ENCODE measurements at places on chromosomes 7 and 10.

DNA sequence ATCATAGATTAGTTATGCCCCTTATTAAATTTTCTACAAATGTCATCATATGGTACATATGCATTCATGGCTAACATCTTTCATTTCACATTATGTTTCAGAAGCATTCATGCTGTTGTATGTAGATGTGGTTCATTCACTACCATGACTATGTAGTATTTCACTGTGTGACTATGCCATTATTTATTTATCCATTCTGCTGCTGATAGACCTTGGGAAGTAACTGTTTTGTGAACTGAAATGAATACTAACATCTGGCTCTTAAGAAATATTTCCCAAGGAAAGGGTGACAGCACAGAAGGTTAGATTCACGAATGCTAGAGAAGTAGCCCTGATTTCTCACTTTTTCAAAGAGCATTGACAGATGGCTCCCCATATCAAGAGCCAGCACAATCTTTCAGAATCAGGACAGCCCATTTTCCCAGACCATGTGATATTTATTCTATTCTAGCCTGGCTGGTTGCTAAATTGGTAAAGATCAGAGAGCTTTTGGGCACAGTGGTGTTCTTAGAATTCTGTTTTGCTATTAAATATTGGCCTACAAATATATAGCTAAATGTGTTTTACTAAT is 157.4 kb downstream of the DYNC1I1 start:
- DNase-seq, result no peak

DNA sequence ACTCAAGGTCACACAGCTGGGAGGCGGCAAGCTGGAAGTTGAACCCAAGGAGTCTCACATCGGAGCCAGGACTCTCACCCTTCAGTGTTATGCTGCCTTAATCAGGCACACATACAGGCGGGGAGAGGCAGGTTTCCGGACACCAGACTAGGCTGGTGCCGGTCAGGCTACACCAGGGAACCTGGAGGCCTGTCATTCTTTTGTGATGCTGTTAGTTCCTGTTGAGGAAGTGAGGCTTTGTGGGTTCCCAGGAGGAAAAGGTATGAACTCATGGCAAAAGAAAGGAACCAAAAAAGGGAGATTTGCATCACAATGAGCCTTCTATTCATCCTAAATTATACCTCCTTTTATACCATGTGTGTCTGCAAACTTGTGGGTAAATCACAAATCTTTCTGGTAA is 103.8 kb downstream of the TCF7L2 start:
- peak; percentile 77 for DNase-seq

- peak; percentile 74 for DNase-seq
Measured at GRCh38 chr7:30091491-30091912, 43.3 kb upstream of the MTURN start.

DNA sequence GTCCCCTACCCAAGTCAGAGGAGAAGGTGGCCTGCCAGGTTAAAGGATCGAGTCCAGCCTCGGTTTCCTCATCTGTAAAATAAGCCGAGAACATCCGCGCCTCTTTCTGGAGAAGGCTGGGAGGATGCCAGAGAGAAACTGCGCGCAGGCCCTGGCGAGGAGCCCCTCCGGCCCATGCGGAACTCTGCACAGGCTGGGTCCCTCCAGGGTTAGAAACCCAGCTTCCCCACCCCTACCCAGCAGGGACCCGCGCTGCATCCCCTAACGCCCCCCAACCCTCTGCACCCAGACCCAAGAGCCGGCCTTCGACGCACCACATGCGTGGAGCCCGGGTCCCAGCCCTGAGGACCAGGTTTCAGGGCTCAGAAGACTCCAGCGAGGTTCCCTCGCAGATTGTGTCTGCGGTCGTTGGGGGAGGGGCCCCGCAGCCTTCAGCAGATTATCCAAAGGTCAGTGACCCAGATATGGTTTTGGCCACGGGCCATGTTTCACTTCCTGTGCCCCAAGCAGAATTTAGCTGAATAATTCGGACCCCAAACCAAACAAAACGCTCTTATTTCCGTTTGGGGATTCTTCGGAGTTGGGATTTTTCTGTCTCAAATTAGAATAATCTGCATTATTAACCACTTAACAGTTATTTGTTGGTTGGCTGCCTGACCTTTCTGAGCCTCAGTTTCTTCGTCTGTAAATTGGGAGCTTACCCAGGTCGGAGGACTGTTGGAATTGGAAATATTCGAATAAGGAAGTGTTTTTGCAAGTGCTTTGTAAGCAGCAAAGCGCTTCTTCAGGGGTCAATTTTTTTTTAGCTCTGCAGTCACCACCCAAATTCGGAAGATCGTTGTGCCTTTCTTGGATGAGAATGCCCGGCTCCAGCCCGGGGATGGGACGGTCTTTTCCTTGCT is 167.7 kb downstream of the UBE2H start:
- DNase-seq, result no peak

Data from iris pigment epithelial cell (primary cell).